Thyroid gland (tissue), 4 donors: ENCODE measurements at places on chromosomes 2 and 18. TPM values are rescaled to one million over a fixed set of nuclear protein-coding genes. Genes with fewer than 3 reads are reported as not detected.

The PTPRN gene
- total RNA-seq, result 1.9 TPM

DNA sequence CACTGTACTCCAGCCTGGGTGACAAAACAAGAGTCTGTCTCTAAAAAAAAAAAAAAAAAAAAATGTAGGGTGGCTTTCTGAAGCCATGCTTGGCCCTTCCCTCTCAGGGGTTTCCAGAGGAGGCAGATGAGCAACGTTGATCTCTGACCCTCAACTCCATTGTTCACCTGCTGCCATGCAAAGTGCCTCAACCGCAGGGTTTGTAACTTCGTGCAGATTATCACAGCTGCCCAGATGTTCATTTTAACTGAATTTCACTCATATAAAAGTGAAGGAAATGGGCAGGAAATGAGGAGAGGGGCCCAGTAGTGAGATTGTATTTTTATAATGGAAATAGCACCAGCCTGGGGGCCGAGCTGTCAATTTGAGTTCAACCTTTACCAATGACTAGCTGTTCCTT is 14.9 kb upstream of the B3GNT2 start:
- no peak overlapping the region for H3K4me3 ChIP-seq
- no peak overlapping the region for H3K27ac ChIP-seq
- peaks cover 20% of the 10 kb centered on the region for H3K4me1 ChIP-seq
- DNase-seq, result no peak
- no peaks in the 10 kb centered on the region for H3K36me3 ChIP-seq

GRCh38 chr18:41700416-41700815 is 254.6 kb upstream of the PIK3C3 start:
- H3K27me3 ChIP-seq, result no peaks in the 10 kb centered on the region
- no peak for DNase-seq
- no peak overlapping the region for H3K27ac ChIP-seq
- no peaks in the 10 kb centered on the region for H3K4me1 ChIP-seq
- H3K4me3 ChIP-seq, result no peak overlapping the region
- H3K36me3 ChIP-seq, result no peaks in the 10 kb centered on the region

- no peaks in the 10 kb centered on the region for H3K4me1 ChIP-seq
- H3K27me3 ChIP-seq, result no peaks in the 10 kb centered on the region
- no peaks in the 10 kb centered on the region for H3K36me3 ChIP-seq
- no peak overlapping the region for H3K27ac ChIP-seq
Measured at GRCh38 chr18:6537475-6537874, 122.8 kb upstream of the L3MBTL4 start.
